Activated T-helper 1 cell treated with anti-CD3 and anti-CD28 coated beads, Interleukin-2, amount 50 U/mL, for 16 hours (primary cell): ENCODE measurements at places on chromosomes 5 and 9.

- DNase-seq = no peak
These were observed 16.2 kb downstream of the PPP2CA start for GRCh38 chr5:134209477-134210245.

GRCh38 chr9:117189121-117189520 is 225.7 kb downstream of the ASTN2 start:
- no peak for DNase-seq

DNA sequence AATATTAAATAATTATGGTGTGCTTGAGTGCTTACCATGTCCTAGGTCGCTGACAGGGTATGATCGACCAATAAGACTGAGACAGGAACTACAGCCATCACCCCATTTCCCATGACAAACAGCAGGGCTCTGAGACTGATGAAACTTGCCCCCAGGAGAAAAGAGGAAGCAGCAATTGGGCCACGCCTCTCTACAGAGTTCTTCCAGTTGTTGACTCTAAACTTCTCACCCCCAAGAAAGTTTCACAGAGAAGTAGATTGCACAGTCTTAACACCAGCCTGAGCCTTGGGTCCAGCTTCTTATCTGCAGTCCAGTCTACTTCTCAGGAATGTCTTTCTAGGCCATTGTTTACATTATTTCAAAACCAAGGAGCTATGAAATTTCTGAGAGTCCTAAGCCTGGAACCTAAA is 182.2 kb upstream of the ANKRD55 start:
- DNase-seq = no peak

GRCh38 chr9:13508086-13508485 is 228.6 kb upstream of the MPDZ start:
- no peak for DNase-seq

GRCh38 chr9:87269296-87270176 is 228.1 kb upstream of the DAPK1 start:
- DNase-seq = no peak

- no peak for DNase-seq
These were observed 914.2 kb upstream of the DMAC1 start for GRCh38 chr9:8713811-8714165.

DNA sequence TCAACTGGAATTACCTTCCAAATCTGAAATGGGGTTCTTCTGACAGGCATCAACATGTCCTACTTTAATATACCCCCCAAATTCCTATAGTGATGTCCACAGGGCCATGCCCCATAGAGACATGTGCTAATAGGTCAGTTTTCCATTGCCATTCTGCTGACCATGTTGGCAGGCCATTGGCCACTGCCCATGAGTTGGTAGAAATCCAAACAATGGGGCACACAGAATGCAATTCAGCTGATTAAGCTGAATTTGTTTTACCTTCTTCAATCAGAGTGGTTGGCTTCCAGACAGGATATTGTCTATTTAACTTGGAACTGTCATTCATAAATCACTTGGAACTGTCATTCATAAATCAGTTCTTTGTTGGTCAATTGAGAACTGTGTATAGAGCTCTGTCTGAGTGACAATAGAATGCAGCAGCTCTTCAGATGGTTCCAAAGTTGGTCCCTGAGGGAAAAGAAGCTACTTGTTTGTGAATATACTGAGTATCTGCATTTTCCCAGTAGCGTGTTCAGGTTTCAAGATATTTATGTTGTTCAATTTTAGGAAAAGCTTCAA is 336.9 kb downstream of the DRD1 start:
- no peak for DNase-seq

- DNase-seq = no peak
These were observed 1247.0 kb upstream of the ACO1 start for GRCh38 chr9:31137176-31138160.
